ENCODE measurements at places on chromosomes 7 and 10.

- no peak for DNase-seq
Observed at GRCh38 chr7:114354306-114354705, 60.3 kb upstream of the FOXP2 start.

DNA sequence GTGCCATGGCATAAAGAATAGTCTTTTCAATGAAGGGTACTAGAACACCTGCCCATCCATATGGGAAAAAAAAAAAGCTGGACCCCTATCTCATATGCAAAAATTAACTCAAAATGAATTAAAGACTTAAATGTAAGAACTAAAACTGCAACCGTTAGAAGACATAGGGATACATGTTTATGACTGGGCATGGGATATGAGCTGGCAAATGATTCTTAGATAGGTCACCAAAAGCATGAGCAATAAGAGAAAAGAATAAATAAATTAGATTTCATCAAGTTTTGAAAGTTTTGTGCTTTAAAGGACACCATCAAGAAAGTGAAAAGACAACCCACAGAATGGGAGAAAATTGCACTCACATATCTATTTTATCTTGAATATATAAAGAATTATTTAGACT lies 222.0 kb downstream of the ADK start:
- no peak for DNase-seq

DNA sequence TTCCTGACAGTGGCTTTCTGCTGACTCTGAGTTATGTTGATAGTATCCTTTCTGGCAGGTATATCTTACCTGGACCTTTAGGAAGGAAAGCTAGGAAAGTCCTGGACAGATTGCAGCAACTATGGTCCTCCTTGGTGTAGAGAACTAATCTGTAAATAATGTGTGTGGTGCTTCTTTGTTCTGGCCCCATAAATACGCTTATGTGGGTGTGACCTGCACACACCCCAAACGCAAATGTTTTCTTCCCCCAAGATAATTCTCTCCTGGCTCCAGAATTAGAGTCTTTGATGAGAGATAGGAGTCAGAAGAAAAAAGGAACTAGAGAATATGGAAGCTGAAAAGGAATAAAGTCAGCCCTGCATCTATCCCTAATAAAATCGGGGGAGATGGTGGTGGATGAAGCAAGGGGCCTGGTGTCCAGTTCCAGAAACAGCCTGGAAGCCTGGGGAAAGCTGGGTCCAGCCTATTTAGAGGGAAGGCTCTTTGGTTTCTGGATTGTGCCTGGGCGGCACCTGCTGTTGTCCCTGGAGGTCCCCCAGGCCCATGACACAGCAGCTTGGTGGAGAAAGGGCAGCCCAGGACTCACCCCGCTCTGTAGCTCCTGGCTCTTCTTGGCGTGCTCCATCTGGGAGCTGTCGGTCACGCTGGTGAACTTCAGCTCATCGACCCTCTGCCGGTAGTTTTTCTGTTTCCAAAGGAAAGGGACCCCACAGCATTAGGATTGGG lies 38.2 kb downstream of the NRAP start:
- DNase-seq, result no peak

GRCh38 chr10:119326167-119326566 lies 118.8 kb downstream of the GRK5 start:
- no peak for DNase-seq

DNA sequence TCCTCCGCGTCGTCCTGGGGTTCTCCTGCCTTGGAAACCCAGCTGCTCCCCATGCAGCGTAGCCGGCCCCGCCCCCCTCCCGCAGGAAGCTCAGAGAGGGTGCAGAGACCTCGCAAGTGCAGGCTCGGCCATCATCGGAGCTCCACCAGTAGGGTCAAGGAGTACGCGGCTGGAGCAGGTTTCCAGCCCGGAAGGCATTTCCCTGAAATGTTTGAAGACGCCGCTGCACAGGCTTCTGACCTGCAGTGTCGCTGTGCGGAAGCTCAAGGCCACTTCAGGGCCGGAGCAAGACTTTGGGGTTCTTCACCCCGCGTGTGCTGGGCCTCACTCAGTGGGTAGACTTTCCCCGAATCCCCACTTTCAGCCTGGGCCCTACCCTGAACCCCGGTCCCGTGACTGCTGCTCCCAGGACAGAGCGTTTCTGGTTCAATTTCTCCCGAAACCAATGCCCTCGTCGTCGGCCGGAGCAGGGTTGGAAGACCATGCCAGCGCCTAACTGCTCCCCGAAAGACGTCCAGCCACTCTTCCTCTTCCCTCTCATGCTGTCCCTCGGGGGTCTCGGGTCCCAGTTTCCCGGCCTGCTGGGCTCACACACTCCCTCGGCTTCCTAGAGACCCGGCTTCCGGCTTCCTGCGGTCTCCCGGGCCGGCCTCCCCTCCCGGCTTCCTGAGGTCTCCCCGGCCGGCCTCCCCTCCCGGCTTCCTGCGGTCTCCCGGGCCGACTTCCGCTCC lies 52.1 kb downstream of the INSIG1 start:
- no peak for DNase-seq

DNA sequence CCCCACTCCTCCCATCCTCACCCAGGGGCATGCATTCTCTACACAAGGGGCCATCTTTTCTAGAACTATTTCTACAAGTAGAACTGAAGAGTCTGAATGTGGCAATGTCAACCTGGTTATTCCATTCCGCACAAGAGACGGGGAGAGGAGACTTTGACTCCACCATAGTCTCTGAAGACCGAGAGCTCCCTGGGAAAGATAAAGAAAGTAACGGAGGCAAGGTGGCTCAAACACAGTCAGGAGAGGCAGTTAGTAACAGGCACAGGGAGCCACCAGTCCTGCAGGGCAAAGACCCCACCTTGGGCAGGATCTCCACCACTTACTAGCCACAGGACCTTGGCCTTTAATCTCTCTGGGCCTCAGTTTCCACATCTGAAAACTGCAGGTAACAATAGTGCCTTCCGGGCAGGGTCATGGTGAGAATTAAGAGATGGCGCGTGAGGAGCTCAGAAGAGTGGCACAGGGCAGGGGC lies 100.3 kb downstream of the TNS3 start:
- no peak for DNase-seq

DNA sequence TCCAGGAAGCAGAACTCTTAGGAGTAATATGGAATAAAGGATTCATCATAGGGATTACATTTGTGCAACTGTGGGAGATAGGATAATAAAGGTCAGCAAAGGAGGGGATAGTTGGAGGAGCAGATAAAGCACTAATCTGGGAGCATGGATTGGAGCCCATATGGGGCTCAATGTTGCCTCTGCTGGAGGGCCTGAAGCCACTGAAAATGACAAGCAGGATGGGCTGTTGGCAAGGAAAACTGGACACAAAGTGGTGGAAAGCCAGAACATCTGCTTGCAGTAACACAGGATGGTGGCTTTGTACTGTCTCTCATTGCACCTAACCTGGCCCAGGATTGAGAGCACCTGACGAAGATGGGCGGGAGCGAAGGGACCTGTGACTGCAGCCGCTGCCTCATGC lies 15.0 kb upstream of the COMMD3 start:
- DNase-seq, result no peak

DNA sequence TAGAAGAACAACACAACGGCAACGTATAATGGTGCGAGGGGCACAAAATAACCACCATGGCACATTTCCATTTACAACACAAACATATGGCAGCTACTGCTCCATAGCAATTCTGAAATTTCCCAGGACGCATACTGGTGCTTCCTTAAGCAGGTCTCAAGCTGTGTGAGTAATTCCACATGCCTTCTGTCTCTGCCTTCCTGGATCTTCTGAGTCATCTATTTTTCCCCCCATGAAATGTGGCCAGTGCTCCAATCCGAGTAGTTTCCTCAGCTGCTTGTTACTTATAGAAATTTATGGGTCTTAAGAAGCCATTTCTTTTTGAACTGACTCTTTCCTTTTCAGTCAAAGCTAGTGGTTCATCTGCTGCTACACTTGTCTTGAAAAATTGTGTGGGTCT lies 256.6 kb upstream of the KLF6 start:
- no peak for DNase-seq
